Stimulated activated CD8-positive, alpha-beta memory T cell treated with anti-CD3 and anti-CD28 coated beads, Interleukin-4, amount 100 ng/mL, for 1 hour (primary cell): ENCODE measurements at places on chromosomes 13 and 19.

DNA sequence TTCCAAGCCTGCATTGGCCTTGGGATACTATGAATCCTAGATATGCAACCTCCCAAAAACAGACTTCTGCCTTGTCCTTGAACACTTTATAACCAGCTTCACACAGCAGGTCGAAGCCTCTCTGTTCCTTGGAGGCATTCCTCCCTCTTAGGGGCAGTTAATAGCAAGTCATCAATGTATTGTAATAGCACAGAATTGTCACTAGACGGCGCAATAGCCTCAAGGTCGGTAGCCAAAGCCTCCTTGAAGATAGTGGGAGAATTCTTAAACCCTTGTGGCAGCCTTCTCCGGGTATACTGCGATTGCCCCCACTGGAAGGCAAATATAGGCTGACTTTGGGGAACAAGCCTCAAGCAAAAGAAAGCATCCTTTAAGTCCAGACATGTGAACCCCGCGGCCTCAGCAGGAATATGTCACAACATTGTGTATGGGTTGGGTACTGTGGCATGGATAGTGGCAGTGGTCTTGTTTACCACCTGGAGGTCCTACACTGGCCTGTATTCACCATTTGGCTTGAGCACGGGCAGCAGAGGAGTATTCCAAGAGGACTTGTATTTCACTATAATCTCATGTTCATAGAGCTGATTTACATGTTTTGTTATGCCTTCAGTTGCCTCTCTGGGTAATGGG is 61.1 kb downstream of the ZNF431 start:
- DNase-seq, result no peak

- DNase-seq, result no peak
Observed at GRCh38 chr19:21143854-21144253, 2.0 kb downstream of the ZNF431 start.

GRCh38 chr19:32287086-32287485 is 58.3 kb upstream of the ZNF507 start:
- DNase-seq, result no peak

DNA sequence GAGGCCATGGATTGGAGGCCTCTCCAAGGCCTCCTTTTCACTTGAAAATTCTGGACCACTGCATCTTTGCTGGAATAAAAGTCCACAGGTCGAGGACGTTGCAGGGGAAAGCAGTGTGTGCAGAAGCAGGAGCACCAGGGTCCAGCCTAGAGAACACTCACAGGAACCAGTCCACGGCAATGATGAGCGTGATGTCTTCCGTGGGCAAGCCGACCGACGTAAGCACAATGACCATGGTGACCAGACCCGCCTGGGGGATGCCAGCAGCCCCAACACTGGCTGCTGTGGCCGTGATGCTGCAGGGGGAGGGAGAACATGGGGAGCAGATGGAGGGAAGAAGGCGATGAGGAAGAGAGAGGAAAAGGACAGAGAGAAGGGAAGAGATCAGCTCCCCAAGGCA is 11.5 kb downstream of the OR7C2 start:
- DNase-seq, result no peak
